ENCODE measurements at places on chromosomes 2 and 18. TPM values are rescaled to one million over a fixed set of nuclear protein-coding genes. Genes with fewer than 3 reads are reported as not detected.

Gene ITPRIPL1
- 3.8 TPM for total RNA-seq

Gene KIAA2012
- not detected for total RNA-seq

Gene NEUROD1
- total RNA-seq, result not detected

Gene GPR55
- total RNA-seq, result not detected

Gene GKN2
- total RNA-seq, result not detected

Gene DRC1
- not detected for total RNA-seq

Gene ARHGEF33
- total RNA-seq, result 0.24 TPM

Gene WIPF1
- 20.5 TPM for total RNA-seq

DNA sequence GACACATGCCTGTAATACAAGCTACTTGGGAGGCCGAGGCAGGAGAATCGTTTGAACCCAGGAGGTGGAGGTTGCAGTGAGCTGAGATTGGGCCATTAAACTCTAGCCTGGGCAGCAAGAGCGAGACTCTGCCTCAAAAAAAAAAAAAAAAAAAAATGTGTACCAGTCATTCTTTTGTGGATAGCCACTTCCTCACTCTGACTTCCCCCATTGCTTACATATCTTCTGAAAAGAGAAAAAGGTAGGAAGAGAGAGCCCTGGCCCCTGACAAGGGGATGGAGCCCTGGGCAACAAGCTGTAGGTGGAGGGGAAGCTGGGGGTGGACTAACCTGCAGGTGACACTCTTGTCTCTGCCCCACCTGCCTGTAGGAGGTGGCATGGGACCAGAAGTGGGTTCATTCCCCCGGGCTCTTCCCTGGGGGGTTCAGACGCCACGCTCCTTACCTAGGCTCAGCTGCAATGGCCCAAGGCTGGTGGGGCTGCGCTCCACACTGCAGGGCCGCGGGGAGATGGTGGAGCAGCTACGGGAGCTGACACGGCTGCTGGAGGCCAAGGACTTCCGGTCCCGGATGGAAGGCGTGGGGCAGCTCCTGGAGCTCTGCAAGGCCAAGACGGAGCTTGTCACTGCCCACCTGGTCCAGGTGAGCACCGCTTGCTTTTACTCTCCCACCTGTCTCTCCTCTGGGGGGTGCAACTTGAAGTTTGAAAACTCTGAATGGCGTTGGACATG is 39.1 kb downstream of the PCARE start:
- DNase-seq, result no peak

- peak; percentile 20 for DNase-seq
Observed at GRCh38 chr18:9542924-9543323, 67.6 kb downstream of the RALBP1 start.

DNA sequence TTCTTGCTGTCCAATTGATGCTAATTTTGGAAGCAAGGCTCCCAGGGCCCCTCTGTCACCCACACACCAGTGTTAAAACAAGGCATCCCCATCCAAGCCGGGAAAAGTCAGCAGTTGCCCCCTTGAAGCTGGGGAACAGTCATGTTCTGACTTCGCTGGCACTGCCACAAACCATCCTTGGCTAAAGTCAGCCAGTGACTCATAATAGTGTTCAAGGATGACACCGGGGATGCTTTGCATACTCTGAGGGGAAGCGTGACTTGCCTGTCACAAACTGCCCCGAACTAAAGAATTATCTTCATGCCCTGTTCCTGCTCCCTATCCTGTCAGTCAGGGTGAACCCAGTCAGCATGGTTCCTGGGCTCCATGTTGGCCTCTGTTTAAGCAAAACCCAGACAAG is 37.0 kb downstream of the TGFA start:
- DNase-seq, result no peak

DNA sequence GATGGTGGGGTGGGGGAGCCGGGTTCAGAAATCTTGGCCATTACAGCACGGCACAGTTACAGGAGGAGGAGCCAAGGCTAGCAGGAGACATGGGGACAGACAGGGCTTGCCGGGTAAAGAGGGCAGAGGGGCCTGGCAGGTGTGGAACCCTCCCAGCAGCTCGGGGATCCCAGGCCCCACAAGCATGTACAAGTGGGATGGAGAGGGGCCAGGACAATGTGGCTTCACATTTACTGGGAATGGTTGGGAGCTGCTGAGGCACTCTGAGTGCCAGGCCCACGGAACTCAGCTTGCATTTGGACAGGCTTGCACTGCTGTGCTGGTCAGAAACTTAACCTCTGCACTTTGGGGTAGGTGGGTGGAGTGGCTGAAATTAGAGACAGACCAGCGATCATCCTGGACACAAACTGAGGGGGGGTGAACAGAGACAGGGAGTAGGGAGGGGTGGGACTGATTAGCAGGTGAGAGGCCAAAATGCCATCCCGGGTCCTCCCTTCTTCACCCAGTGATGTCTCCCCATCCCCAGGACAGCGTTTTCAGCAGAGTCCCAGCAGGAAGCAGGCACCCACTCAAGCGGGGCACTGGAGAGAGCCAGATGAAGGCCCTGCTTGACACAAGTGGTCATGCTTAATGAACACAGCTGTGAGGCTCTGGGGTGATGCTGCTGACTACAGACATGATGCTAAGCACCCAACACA is 9.6 kb downstream of the PER2 start:
- peak; percentile 10 for DNase-seq

GRCh38 chr2:191811807-191812602 is 34.9 kb downstream of the CAVIN2 start:
- DNase-seq, result peak; percentile 54

DNA sequence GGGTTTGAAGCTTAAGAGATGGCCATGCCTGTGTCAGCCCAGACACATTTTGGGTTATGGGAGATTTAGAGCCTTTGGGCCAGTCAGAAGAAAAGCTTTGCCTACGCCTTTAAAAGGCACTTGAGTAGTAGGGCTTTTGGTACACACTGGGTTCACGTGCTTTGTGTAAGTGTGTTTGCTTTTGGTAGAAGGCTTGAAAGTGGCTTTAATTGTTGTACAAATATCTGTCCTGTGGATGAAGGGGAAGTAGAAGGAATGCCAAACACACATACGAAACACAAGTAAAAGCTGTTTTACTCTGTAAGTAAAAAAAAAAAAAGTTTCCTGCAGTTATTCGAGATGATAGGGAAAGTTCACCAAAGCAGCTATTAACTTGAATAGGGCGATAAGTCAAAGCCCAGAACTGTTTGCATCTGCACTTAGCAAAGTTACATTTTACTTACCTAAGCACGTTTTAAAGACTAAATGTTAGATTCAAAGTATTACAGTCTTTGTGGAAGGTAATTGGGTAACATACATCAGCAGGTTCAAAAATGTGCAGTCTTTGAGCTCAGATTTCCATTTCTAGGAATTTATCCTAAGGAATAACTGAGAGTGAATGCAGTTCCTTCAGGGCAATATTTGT is 75.4 kb downstream of the STK25 start:
- no peak for DNase-seq

DNA sequence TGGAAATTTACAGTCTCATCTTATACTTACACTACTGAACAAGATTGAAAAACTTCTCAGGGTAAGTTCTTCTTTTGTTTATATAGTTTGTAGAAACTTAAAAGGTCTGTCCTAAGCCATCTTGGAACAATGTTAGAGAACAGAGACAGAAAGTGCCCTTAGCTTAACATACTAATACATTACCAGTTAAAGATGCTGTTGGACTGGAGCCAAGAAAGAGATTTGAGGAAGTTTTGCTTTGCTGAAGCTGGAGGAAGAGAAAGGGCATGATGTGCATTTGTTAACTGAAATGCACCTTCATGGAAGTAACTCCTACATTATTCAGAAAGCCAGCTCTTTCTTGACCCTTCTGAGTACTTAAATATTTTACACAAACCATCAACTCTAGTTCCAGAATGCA is 66.5 kb upstream of the TNFRSF11A start:
- DNase-seq, result no peak

DNA sequence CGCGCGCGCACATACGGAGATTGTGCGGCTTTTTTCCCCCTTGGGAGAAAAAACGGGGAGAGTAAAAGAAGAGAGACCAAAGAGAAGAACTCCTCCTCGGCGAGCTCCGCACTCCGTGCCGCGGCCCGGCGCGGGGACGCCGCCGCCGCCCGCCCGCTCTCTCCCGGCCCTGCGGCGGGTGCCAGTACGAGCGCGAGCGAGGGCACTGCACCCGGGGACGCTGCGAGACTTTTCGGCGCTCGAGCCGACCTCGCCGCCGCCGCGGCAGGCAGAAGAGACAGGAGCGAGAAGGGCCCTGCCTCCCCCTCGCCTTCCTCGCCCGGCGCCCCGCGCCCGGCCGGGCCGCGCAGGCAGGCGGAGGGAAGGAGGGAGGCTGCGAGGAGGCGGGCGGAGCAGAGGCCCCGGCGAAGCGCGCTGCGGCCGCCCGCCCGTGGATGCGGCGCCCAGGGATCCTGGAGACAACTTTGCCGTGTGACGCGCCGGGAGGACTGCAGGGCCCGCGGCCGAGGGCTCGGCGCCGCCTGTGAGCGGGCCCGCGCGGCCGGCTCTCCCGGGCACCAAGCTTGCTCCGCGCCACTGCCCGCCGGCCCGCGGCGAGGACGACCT is 857 bp upstream of the INHBB start:
- no peak for DNase-seq

DNA sequence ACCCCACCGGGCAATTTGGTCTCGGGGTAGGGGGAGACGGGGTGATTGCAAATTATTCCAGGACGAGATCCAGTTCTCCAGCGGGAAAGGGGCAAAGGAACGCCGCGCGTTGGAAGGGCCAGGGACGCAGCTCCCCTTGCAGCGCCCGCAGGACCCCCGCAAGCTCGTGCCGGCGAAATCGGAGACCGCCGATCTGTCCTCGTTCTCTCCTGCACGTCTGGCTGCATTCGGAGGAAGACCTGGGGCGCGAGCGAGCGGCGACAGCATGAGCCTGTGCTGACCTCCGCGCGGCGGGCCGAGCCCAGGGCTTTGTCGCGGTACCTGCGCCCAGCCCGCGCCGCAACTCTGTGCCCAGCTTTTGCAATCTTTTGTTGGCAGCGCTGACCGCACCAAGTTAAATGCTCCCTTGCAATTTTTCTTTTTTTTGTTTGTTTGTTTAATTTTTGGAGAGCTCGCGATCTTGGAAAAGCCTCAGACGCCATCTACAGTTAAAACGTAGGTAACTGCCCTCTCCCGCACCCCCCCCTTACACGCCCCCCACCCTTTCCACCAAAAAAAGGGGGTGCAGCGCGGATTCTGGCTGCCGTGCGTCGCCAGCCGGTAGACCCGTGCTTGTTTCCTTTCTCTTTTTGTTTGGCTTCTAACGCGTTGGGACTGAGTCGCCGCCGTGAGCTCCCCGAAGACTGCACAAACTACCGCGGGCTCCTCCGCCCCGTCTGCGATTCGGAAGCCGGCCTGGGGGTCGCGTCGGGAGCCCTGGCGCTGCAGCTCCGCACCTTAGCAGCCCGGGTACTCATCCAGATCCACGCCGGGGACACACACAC is 667 bp downstream of the TRIB2 start:
- peak; percentile 69 for DNase-seq

GRCh38 chr2:170922634-170923494 is 6.2 kb upstream of the GORASP2 start:
- no peak for DNase-seq

GRCh38 chr2:63488118-63488713 is 100.1 kb downstream of the WDPCP start:
- no peak for DNase-seq

- DNase-seq, result peak; percentile 60
Observed at GRCh38 chr2:217685255-217685605, 317.6 kb downstream of the TNS1 start.

DNA sequence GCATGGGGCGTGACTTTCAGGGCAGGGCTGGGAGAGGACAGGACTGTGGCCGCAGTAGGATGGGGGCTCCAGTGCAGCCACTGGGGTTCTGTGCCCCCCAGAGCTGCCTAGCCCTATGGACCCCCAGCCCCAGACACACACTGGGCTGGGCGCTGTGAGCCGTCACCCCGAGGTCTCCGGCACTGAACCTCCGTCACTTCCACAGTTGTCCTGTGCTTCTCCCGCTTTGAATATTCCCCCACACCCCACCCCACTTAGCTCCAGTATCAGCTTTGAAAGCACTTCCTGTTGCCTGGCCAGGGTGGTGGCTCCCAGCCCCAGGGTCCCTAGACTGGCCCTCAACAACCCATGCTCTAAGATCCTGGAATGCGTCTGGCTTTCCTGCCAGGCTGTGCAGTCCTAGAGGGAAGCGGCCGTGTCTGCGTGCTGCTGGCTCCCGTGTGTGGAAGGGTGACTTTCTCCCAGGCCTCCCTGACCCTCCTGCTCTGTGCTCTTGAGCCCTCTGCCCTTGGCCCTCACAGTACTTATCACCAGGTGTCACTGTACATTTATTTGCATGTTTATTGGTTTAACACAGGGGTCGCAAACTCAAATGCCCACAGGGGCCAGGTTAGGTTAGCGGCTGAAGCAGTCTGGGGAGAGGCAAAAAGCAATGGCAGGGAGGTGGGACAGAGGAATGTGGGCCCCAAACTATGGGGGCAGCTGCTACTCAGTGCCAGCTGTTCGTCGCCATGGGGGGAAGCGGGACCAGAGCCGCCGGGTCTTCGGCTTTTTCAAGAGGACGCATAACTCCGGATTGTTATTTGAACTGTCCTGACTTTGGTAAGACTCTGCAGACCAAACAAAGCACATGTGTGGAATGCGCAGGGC is 9.9 kb downstream of the OBSL1 start:
- peak; percentile 38 for DNase-seq

- no peak for DNase-seq
Observed at GRCh38 chr2:9654452-9655100, 23.8 kb upstream of the YWHAQ start.

- no peak for DNase-seq
Observed at GRCh38 chr2:83561592-83561991, 897.5 kb downstream of the SUCLG1 start.

DNA sequence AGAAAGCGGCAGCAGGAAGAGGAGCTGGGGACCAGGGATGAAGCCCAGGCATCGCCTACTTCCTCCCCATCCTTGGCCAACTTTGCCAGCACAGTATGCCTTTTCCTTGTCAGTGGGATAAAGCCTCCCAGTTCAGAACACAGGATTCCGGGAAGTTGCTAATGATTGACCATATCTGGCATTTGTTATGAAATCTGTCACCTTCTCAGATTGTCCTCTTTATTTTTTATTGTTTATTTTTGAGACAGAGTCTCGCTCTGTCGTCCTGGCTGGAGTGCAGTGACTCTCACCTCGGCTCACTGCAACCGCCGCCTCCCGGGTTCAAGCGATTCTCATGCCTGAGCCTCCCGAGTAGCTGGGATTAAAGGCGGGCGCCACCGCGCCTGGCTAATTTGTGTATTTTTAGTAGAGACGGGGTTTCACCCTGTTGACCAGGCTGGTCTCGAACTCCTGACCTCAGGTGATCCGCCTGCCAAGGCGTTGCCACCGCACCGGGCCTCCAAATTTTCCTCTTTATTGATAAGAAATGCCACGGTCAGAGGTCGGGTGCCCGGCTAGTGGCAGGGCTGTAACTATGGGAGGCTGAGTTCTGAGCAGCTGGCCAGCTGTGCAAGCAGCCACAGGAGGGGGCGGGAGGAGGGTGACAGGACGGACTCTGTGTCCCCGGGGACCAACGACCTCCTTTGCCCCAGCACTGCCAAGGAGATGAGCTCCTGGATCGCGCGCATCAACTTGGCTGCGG is 24.4 kb downstream of the PSD4 start:
- DNase-seq, result no peak

Data from heart left ventricle (tissue), 16 donors.